Chondrocyte (in vitro differentiated cells): ENCODE measurements at places on chromosomes 11 and 22. TPM values are rescaled to one million over a fixed set of nuclear protein-coding genes. Genes with fewer than 3 reads are reported as not detected.

The ASCL3 gene
- total RNA-seq: not detected in 3 replicates

The HIKESHI gene
- total RNA-seq: 32.1 to 39.4 TPM (median 34.5 TPM) in 3 replicates

The OR52E2 gene
- not detected in 3 replicates for total RNA-seq

The OR4A47 gene
- total RNA-seq: not detected in 3 replicates

The UPB1 gene
- 0.15 to 0.31 TPM (median 0.18 TPM) in 3 replicates for total RNA-seq

The CAPN5 gene
- total RNA-seq: 11.9 to 16.7 TPM (median 13.6 TPM) in 3 replicates

The SPINDOC gene
- 25.4 to 36.0 TPM (median 32.2 TPM) in 3 replicates for total RNA-seq

The P2RY2 gene
- total RNA-seq: 0.32 TPM in 1 of 3 replicates, not detected in the others

- H3K4me1 ChIP-seq: no peaks in the 10 kb centered on the region
- DNase-seq: no peak
- H3K27ac ChIP-seq: no peak overlapping the region
- no peak overlapping the region for H3K4me3 ChIP-seq
These were observed 127.7 kb downstream of the BRD1 start for GRCh38 chr22:49699928-49700498.

- no peak for DNase-seq
- H3K27ac ChIP-seq: no peak overlapping the region
- no peaks in the 10 kb centered on the region for H3K36me3 ChIP-seq
- H3K4me1 ChIP-seq: no peaks in the 10 kb centered on the region
These were observed 554.0 kb upstream of the ARHGAP42 start for GRCh38 chr11:100133114-100133513.

DNA sequence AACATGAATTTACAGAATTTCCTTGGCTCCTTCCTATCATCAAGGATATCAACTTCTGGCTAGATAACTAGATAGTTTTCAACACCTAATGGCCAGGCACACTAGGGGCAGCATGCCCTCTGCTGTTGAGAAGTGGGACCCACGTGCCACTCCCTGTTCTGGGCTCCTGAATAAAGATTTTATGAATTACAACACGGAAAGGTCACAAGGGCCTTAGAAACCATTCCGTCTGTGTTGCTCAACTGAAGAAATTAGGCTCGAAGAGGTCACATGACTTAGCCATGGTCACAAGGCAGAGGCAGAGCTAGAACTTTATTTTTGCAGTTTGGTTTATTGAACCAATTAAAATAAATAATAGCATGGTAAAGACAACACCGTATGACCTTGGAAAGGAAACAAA is 36.0 kb downstream of the PRCP start:
- no peaks in the 10 kb centered on the region for H3K36me3 ChIP-seq
- peaks cover 21% of the 10 kb centered on the region for H3K4me1 ChIP-seq
- no peak overlapping the region for H3K4me3 ChIP-seq
- no peaks in the 10 kb centered on the region for H3K27me3 ChIP-seq

- H3K36me3 ChIP-seq: no peaks in the 10 kb centered on the region
- DNase-seq: no peak
- no peak overlapping the region for H3K27ac ChIP-seq
- peaks cover 37% of the 10 kb centered on the region for H3K4me1 ChIP-seq
- H3K27me3 ChIP-seq: no peaks in the 10 kb centered on the region
These were observed 64.1 kb upstream of the EED start for GRCh38 chr11:86180423-86180822.

- DNase-seq: no peak
- H3K27ac ChIP-seq: no peak overlapping the region
- H3K27me3 ChIP-seq: no peaks in the 10 kb centered on the region
- H3K4me3 ChIP-seq: no peak overlapping the region
These were observed 496.0 kb downstream of the MIAT start for GRCh38 chr22:27153386-27153785.

GRCh38 chr22:46084943-46085827 is 65.1 kb upstream of the PPARA start:
- peaks cover 2% of the 10 kb centered on the region for H3K36me3 ChIP-seq
- no peaks in the 10 kb centered on the region for H3K27me3 ChIP-seq
- peaks cover 67% of the 10 kb centered on the region for H3K4me1 ChIP-seq
- H3K27ac ChIP-seq: peak overlapping the region; percentile 63
- no peak overlapping the region for H3K4me3 ChIP-seq

DNA sequence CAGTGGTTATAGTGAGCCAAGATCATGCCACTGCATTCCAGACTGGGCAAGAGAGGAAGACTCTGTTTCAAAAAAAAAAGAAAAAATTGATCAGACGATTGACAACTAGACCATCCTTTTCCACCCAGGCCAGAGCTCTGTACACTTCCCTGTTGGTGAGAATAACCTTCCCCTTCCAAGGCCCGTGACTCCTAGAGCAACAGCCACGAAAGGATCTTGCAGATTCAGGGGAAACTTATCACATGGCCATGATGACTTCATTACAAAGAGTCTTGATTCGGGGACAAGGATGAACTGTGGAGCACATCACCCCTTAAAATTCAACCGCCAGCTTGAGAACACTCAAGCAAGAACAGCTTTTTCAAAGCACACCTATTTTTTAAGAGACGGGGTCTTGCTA is 10.3 kb downstream of the CD5 start:
- no peaks in the 10 kb centered on the region for H3K36me3 ChIP-seq
- DNase-seq: no peak
- H3K27me3 ChIP-seq: no peaks in the 10 kb centered on the region
- no peak overlapping the region for H3K27ac ChIP-seq

GRCh38 chr11:66548041-66548440 is 1.3 kb downstream of the ACTN3 start:
- peaks cover 2% of the 10 kb centered on the region for H3K36me3 ChIP-seq
- no peaks in the 10 kb centered on the region for H3K27me3 ChIP-seq
- H3K4me1 ChIP-seq: peaks cover 22% of the 10 kb centered on the region
- H3K27ac ChIP-seq: no peak overlapping the region
- DNase-seq: no peak
- no peak overlapping the region for H3K4me3 ChIP-seq

GRCh38 chr11:9153651-9154050 is 62.3 kb upstream of the SCUBE2 start:
- peaks cover 20% of the 10 kb centered on the region for H3K4me1 ChIP-seq
- no peak overlapping the region for H3K4me3 ChIP-seq
- H3K27me3 ChIP-seq: no peaks in the 10 kb centered on the region
- no peak overlapping the region for H3K27ac ChIP-seq

- H3K27me3 ChIP-seq: peaks cover 4% of the 10 kb centered on the region
- no peak for DNase-seq
- H3K4me3 ChIP-seq: no peak overlapping the region
- no peaks in the 10 kb centered on the region for H3K36me3 ChIP-seq
- no peak overlapping the region for H3K27ac ChIP-seq
These were observed 12.1 kb downstream of the SPATA19 start for GRCh38 chr11:133832991-133833897.

- no peaks in the 10 kb centered on the region for H3K27me3 ChIP-seq
- H3K27ac ChIP-seq: no peak overlapping the region
- no peaks in the 10 kb centered on the region for H3K36me3 ChIP-seq
- H3K4me3 ChIP-seq: no peak overlapping the region
- peak; percentile 52 for DNase-seq
These were observed 50.9 kb upstream of the LINC01488 start for GRCh38 chr11:69430566-69430965.

- no peaks in the 10 kb centered on the region for H3K27me3 ChIP-seq
- H3K4me3 ChIP-seq: no peak overlapping the region
- peak overlapping the region; percentile 89 for H3K27ac ChIP-seq
- peaks cover 50% of the 10 kb centered on the region for H3K4me1 ChIP-seq
These were observed 52.6 kb downstream of the SWAP70 start for GRCh38 chr11:9716275-9717039.

- no peak for DNase-seq
- H3K4me1 ChIP-seq: peaks cover 18% of the 10 kb centered on the region
- H3K27me3 ChIP-seq: peaks cover 24% of the 10 kb centered on the region
- no peaks in the 10 kb centered on the region for H3K36me3 ChIP-seq
- H3K4me3 ChIP-seq: no peak overlapping the region
These were observed 72.0 kb downstream of the CD82 start for GRCh38 chr11:44637487-44637886.

DNA sequence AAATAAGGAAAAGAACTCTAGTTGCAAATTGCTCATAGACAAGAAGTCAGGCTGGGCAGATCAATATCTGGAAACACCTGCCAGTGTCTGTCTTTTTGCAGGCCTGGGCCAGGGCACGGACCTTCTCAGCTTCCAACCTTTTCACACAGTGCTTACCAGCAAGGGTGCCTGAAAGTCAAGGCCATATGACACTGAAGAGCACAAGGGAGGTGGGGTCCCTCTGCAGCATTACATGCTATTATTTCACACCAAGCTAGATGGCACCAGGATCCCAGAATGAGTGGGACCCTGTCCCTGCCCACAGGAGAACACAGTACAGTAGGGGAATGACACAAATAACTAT is 5.9 kb upstream of the PEX26 start:
- no peak overlapping the region for H3K27ac ChIP-seq
- peaks cover 3% of the 10 kb centered on the region for H3K36me3 ChIP-seq
- peaks cover 41% of the 10 kb centered on the region for H3K4me1 ChIP-seq
- H3K4me3 ChIP-seq: no peak overlapping the region
- peak; percentile 15 for DNase-seq
- no peaks in the 10 kb centered on the region for H3K27me3 ChIP-seq

DNA sequence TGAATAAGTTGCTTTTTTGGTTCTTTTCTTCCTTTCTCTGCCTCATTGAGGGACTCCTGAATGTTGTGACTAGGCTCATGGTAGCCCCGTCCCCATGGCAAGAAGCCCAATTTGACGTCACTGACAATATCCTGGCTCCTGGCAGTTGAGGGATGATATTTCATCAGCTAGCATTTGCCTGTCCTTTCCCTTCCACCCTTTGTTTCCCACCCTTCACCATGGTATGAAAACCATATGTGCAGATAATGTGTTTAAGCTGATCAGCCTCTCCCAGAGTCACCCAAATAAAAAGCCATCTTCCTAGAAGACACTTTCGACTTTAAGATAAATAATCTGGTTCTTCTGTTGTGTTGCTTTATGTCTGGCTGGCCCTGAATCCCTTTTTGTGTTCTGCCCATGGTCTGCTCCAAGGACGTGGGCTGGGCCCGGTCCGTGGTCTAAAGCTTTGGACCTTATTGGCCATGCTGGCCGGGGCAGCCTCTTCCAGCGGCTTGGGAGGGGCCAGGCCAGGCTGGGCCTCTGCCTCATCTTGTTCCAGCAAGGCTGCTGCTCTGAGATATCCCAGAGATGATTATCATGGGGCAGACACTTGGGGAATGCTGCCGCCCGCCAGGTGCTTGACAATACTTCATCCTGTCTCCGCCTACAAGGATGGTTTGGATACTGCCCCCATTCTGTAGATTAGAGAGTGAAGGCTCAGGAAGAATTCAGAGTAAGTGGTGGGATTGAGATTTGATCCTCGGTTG is 5.1 kb downstream of the TSPAN18 start:
- H3K27ac ChIP-seq: no peak overlapping the region
- peaks cover 43% of the 10 kb centered on the region for H3K4me1 ChIP-seq
- H3K4me3 ChIP-seq: no peak overlapping the region
- H3K27me3 ChIP-seq: peaks cover 12% of the 10 kb centered on the region
- DNase-seq: no peak
- H3K36me3 ChIP-seq: no peaks in the 10 kb centered on the region

GRCh38 chr22:17104336-17104935 is 16.7 kb downstream of the TMEM121B start:
- no peaks in the 10 kb centered on the region for H3K4me1 ChIP-seq
- H3K4me3 ChIP-seq: no peak overlapping the region
- peaks cover 32% of the 10 kb centered on the region for H3K36me3 ChIP-seq
- DNase-seq: no peak
- no peaks in the 10 kb centered on the region for H3K27me3 ChIP-seq

- peaks cover 4% of the 10 kb centered on the region for H3K4me1 ChIP-seq
- no peak overlapping the region for H3K27ac ChIP-seq
- no peaks in the 10 kb centered on the region for H3K27me3 ChIP-seq
- no peak for DNase-seq
- H3K4me3 ChIP-seq: no peak overlapping the region
- peaks cover 3% of the 10 kb centered on the region for H3K36me3 ChIP-seq
These were observed 208.8 kb downstream of the TBC1D22A start for GRCh38 chr22:46971099-46971763.

- H3K27ac ChIP-seq: no peak overlapping the region
- H3K36me3 ChIP-seq: no peaks in the 10 kb centered on the region
- no peak for DNase-seq
- no peak overlapping the region for H3K4me3 ChIP-seq
These were observed 17.9 kb upstream of the SESN3 start for GRCh38 chr11:95248666-95249467.

DNA sequence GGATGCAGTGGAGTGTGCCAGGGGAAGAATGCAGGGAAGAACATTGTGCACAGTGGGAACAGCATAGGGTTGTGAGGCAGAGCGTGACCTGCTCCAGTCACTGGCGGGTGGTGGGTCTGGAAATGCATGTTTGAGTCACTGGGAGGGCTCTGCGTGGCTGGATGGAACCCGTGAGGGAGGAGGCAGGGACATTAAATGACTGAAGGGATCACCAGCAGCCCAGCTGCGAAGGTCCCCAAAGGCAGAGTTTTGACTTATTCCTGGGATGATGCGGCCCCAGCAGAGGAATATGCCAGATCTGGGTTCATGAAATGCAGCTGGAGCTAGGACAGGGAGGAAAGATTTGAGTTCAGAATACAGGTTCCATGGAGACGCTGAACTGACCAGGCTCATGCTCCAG is 104.0 kb upstream of the FGF3 start:
- peak; percentile 50 for DNase-seq
- H3K4me3 ChIP-seq: no peak overlapping the region
- H3K27me3 ChIP-seq: peaks cover 53% of the 10 kb centered on the region
- no peak overlapping the region for H3K27ac ChIP-seq

DNA sequence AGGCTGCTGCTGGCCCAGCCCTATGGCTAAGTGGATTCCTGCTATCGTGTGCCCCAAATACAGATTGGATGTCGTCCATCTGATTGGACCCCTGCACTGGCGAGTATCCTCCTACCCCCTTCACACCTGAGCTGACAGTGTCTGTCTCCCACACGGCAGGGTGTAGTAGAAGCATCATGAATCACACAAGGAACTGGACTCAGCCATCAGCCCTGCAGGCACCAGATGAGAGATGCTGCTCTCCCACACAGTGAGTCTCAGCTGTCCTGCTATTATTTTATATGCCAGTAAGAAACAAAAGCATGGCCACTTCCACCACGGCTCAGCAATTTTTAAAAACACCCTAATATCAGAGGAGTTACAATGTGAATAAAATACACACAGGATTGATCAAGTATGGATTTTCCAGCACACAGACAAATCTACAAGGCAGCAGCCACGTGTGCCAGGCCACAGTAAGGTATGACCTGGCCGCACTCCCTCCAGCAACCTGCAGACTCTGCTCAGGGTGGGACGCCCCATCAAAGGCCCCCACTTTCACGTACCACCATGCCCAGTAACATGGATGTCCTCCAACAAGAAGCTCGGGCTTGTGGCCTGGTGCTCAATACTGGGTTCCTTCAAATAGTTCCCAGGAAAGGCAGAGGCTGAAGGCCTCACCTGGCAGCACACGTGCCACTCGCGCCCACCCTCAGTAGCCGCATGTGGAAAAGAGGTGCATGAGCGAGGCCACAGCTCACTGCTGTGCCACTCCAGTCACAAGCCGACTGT is 16.4 kb upstream of the SLC25A1 start:
- H3K36me3 ChIP-seq: peaks cover 53% of the 10 kb centered on the region
- DNase-seq: peak; percentile 51
- H3K27ac ChIP-seq: no peak overlapping the region
- no peak overlapping the region for H3K4me3 ChIP-seq
- no peaks in the 10 kb centered on the region for H3K4me1 ChIP-seq

GRCh38 chr11:68020575-68020974 is 9.9 kb upstream of the NDUFS8 start:
- DNase-seq: no peak
- no peak overlapping the region for H3K4me3 ChIP-seq
- no peak overlapping the region for H3K27ac ChIP-seq
- peaks cover 30% of the 10 kb centered on the region for H3K4me1 ChIP-seq
- H3K36me3 ChIP-seq: peaks cover 7% of the 10 kb centered on the region

- peaks cover 14% of the 10 kb centered on the region for H3K4me1 ChIP-seq
- no peak overlapping the region for H3K27ac ChIP-seq
- no peak for DNase-seq
- no peak overlapping the region for H3K4me3 ChIP-seq
These were observed 70.3 kb downstream of the INSC start for GRCh38 chr11:15185021-15185420.
